ENCODE measurements at places on chromosomes 6 and 20.

- no peak for DNase-seq
Measured at GRCh38 chr20:16245879-16246278, 327.4 kb downstream of the KIF16B start.

DNA sequence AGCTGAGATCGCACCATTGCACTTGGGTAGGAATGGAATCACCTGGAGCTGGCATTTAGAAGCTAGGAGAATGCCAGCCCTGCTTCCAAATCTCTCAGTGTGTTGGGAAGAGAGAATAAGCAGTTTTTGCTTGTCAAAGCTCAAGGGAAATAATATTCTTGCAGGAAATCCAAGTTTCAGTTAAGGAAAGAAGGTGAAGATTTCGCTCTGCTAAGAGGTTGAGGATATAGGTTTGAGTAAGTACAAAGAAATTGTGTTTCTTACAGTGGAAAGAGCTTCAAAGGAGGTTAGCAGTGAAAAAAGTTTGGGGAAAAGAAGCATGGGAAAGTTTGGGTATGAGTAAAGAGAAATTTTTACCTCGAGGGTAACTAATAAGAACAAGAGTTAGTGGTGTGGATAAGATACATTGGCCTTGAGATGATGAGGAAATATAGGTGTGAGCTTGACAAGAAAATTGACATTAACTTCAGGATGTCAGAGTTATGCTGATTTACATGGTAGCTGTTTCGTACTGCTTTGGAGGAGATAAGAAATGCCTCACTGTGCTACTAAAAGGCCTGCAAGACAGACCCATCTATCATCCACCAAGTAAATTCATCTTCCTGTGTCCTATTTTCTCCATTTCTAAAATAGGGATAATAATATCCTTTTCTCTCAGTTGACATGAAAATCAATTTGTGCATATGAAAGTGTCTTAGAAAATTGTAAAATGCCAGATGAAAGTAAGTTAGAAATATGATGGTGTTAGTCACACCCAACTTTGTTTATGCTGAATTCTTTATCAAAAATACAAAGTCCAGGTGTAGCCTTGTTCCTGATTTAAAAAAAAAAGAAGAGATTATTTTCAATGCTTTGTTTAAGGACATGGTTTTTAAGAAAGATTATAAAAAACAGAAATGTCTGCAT is 12.8 kb upstream of the HINT3 start:
- DNase-seq = no peak

GRCh38 chr20:57103146-57103800 is 163.2 kb downstream of the BMP7 start:
- no peak for DNase-seq

GRCh38 chr20:35661908-35662307 is 2.8 kb downstream of the CPNE1 start:
- DNase-seq = no peak

- DNase-seq = no peak
Measured at GRCh38 chr6:168699631-168700295, 258.8 kb downstream of the SMOC2 start.

DNA sequence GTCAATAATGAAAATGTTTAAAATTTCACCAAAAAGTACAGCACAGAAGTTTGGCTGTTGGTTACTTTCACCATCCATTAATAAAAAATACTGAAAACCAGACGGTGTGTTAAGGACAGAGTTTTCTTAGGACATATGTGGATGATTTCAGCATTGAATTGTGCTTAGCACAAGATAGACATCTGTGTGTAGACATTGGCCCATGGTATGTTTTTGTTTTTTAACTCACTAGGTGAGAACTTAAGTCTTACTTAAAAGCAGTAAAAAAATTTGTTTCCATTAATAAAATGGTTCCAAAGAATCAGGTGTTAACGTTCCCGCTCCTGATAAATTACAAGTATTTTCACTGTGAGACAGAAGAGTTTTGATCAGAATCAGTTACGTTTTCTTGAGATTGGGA is 4.2 kb downstream of the TBPL1 start:
- no peak for DNase-seq

GRCh38 chr6:2748183-2748582 is 2.5 kb downstream of the MYLK4 start:
- no peak for DNase-seq

DNA sequence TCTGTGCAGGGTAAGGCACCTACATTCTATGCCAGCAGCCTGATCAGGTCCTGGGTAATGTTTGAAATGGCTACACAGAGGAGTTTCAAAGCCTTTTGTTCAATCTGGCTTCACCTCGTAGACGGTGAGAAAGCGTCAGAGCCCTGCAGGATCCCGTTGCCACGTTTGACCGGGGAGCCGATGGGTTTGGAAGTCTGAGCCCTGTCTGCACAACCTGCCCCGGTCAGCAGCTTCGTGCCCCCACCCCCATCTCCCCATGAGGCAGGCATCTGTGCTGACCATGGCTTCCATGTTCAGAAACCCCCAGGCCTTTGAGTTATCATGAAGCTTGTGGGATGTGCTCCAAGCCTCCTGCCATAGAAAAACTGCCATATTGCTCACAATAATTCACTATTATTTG is 63.9 kb downstream of the PTPN1 start:
- no peak for DNase-seq

- DNase-seq = no peak
Measured at GRCh38 chr20:33298391-33298790, 15.4 kb downstream of the BPIFB1 start.

DNA sequence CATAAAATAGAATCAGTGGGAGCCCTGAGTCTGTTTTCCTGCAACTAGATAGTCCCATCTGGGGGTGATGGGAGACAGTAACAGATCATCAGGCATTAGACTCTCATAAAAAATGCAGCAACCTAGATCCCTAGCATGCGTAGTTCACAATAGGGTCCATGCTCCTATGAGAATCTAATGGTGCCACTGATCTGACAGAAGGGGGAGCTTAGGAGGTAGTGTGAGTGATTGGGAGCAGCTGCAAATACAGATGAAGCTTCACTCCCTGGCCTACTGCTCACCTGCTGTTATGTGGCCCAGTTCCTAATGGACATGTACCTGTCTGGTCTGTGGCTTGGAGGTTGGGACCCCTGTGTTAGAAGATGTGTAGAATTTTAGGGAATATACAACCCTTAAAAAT is 904.5 kb upstream of the EPHA7 start:
- DNase-seq = no peak

- no peak for DNase-seq
Measured at GRCh38 chr20:58194175-58194791, 34.2 kb downstream of the ANKRD60 start.

GRCh38 chr20:60718743-60719480 is 533.1 kb upstream of the CDH4 start:
- DNase-seq = no peak

DNA sequence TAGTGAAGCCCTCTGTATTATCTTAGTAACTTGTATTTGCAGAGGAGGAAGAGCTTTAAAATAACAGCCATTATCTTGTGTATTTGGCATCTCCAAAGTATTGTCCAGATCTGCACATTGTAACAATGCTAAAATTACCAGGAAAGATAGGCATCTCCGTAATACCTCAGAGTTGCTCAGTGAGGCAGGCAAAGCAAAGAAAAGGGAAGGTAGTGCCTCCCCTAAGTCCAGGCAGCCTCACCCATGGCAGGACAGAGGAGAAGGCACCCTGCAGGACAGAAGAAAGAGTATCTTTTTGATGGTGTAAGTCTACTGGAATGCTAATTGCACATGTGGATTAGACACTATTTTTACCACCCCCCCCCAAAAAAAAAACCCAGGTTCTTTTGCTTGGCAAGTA is 13.6 kb upstream of the SSTR4 start:
- no peak for DNase-seq

- DNase-seq = no peak
Measured at GRCh38 chr6:83709748-83710050, 798 bp upstream of the SNAP91 start.

DNA sequence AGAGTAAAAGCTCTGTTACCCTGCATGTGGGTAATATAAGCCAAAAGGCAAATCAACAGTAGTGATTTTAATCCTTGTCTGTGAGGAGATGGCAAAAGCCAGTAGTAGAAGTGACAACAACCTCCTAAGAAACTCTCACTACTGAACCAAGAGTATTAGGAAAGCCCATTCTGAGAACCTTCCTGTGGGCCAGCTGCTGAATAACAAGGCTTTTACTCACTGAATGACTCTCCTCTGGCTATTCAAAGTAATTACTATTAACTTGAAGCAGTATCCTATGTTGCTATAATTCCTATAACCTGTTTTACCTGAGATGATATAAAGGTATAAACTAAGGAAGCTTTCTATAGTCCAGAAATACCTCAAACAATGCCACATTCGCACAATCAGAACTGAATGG is 55.1 kb downstream of the CHD6 start:
- no peak for DNase-seq

DNA sequence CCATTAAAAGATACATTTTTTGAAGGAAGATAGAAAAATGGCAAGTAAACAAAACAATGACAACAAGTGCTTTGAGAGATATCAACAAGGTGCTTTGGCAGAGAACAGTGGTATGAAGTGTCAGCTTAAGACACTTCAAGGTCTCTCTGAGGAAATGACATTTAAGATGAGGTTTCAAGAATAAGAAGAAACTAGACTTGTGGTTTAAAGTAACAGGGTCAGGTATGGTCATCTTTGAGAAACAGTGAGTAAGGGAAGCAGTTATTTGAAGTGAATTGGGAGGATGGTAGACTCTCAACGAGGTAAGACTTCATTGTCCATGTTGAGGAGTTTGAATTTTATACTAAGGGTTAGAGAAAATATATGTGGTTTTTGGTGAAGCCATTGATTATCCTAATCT is 77.8 kb downstream of the SYCP2L start:
- DNase-seq = no peak

- DNase-seq = no peak
Measured at GRCh38 chr20:61303675-61304074, 51.6 kb downstream of the CDH4 start.

DNA sequence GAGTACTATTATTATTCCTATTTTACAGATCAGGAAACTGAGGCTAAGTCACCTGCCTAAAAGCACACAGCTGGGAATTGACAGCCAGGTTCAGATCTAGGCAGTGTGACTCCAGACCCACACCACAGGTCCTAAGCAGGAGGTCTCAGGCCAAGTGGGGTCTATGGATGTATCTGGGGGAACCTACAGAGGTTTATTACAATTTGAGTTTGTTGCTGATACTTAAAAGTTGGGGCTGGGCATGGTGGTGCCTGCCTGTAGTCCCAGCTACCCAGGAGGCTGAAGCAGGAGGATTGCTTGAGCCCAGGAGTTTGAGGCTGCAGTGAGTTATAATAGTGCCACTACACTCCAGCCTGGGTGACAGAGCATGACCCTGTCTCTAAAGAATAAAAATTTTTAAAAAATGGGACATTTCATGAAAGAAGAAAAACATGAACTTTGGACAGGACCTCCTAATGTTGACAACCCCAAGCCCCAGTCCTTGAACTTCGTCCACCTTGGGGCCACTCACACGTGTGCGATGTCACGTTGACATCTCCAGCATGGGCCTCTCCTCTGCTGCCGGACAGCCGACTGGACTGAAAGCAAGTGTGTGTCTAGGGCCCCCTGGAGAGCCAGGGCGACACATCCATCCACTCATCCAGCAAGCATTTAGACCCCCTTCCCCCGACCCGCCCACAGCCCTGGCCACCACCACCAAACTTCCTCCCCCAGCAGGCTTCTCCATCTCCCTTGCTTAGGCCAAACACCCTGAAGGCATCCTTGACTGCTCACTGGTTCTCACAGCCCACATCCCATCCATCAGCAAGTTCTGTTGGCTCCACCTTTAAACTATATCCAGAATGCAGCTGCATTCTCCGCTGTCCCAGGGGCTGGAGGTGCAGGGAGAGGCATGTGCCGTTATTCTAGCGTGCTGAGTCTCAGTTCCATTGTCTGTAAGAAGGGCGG is 40.0 kb downstream of the NOL4L start:
- no peak for DNase-seq

DNA sequence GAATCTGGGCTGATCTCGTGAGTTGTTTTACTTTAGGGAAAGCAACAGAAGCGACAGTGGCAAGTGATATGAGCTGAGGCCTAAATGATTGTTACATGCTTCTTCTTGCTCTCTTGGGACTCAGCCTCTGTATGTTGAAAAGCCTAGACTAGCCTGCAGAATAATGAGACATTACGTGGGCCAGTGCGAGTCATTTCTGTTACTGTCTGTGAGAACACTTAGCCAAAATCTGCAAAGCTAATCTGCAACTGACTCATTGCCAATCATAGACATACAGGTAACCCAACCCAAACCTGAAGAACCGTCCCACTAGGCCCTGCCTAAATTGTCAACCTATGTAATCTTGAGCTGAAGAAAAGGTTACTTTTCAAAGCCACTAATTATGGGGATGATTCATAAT is 77.4 kb upstream of the F13A1 start:
- DNase-seq = no peak

GRCh38 chr6:24110417-24110816 is 15.6 kb upstream of the NRSN1 start:
- no peak for DNase-seq

- DNase-seq = no peak
Measured at GRCh38 chr6:163420289-163420614, 5.7 kb downstream of the QKI start.

GRCh38 chr6:20696676-20697075 is 162.4 kb downstream of the CDKAL1 start:
- no peak for DNase-seq

- DNase-seq = no peak
Measured at GRCh38 chr6:128208851-128209580, 308.2 kb upstream of the THEMIS start.

DNA sequence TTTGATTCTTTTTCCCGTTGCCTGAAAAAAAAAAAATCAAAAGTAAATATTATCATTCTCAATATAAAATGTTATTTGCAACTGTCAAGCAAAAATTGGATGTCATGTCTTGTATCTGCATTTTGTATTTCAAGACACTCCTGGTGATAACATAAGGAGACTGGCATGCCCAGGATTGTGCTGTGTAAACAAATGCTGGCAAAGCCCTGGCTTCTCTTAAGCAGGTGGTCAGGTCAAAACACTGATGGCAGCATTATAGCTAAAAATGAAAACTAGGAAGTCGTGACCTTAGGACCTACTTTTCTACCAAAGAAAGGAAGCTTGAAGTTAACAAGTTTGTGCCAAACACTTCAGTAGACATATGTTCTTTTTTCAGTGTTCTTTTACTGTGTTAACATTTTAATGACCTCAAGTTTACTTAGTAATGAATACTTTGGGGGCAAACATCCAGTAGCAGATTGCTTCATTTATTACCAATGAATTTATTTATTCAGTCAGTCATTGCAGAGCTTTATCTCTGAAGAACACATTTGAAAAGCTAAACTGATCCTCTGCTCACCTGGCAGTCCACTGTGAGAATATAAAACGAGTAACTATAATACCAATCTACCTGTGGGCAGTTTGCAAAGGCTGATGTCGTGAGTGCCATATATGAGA is 243.1 kb upstream of the FLRT3 start:
- no peak for DNase-seq

- no peak for DNase-seq
Measured at GRCh38 chr6:165178056-165178455, 131.3 kb downstream of the C6orf118 start.

All from NCI-H510A (cell line).